ENCODE measurements at places on chromosomes 1 and 21.

DNA sequence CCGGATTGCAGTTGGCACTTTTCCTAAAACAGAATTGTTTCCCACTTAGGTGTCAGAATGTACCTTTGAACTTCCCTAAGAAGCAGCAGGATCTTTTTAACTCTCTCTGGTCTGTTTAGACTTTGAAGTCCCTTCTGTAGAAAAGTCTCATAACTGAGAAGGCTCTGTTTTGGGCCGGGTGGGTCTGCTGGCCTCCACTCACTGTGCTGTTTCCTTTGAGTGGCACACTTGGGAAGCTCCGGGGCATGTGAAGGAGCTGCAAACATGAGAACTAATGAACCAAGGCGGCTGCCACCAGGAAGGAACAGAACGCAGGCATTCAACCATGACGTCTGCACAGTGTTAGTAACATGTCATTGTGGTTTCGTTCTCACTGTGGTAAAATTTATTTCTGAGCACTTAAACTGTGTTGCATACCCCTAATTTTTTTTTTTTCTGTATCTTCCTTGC is 19.5 kb upstream of the NCMAP start:
- no peak for DNase-seq

GRCh38 chr1:161020509-161021164 is at the start of gene F11R:
F11R (minus strand) TSS chr1:161021152; CDS start chr1:161021073, 79 bp downstream.
- DNase-seq, result peak; percentile 93

DNA sequence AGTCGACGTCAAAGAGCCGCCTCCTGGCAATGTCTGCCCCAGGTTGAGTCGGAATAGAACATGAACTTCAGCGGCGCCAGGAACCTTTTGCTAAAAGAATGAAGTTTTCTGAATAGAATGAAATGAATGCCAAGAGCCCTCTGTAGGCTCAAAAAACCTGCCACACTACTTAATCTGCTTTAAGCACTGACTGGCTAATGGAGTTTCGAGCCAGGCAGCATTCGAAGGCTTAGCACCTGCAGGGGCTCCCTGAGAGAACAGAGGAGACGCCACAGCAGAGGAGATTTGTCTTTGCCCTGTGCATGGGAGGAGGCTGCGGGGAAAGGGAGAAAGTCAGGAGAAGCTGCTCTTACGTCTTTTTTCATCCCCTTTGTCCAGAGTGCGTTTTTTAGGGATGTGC is 641.7 kb downstream of the AJAP1 start:
- no peak for DNase-seq

DNA sequence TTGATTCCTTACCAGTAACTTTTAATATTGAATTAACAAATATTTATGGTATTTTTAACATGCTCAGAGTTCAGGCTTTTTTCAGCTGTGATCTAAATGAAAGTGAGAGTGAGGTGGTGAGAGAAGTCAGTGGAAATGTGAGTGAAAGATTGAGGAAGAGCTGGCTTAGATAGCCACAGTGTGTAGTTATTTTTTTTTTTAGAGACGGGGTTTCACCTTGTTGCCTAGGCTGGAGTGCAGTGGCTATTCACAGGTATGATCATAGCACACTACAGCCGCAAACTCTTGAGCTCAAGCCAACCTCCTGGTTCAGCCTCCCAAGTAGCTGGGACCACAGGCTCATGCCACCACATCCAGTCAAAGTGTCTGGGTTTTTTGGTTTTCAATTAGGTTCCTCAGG is 10.9 kb downstream of the RNF11 start:
- no peak for DNase-seq

- DNase-seq, result no peak
Observed at GRCh38 chr1:30527511-30528140, 195.8 kb downstream of the MATN1 start.

DNA sequence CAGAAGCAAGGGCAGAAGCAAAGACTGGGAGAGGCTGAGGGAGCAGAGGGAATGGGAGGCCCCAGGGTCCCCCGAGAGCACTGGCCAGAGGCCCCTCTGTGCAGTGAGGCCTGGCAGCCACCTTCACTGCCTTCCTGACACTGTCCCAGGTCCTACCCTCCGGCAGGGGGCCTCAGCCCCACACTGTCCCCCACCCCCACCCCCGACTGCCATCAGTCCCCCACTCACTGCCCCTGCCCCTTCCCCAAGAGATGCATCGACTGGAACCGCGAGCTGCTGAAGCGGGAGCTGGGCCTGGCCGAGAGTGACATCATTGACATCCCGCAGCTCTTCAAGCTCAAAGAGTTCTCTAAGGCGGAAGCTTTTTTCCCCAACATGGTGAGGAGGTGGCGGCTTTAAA is 13.0 kb upstream of the PADI6 start:
- no peak for DNase-seq

GRCh38 chr1:60990714-60991090 is 91.7 kb upstream of the NFIA start:
- peak; percentile 19 for DNase-seq

DNA sequence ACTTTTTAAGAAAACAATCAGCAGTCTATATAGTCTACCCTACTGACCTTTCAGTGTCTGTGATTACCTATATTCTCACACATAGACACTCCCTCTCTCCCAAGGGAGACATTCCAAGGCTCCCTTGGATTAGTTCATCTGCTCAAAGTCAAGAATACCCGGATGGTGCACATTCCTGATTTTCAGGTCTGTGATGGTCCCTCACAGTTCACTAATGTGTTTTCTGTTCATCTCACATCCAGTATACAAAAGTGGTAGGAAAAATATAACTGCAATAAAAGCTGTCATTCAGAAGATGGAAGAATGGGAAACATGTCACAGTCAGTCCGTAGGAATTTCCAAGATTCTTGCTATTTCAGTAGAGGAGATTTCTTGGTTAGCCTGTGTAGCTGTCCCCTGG is 224.1 kb upstream of the CACYBP start:
- no peak for DNase-seq

DNA sequence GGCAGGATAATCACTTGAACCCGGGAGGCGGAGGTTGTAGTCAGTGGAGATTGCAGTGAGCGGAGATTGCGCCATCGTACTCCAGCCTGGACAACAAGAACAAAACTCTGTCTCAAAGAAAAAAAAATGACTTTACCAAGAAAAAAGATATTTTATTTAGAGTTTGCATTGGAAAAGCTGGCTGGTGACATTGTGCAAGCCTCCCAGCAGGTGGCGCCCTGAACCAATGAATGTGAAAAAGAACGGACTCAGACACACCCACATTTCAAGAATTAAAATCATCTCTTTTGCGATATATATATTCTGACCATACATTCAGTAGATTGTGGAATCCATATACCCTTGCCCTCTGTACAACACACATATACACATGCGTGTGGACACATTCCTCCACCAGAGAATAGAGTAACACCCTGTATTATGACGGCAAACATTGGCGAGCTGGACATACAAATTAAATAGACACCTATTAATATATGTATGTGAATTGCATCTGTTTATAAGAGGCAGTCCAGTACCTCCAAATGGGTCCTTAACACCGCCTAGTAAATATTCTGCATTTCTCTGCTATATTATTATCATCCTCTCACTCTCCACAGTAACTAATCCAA is 39.0 kb upstream of the CADM3 start:
- peak; percentile 77 for DNase-seq

GRCh38 chr1:2979191-2980072 is 41.8 kb upstream of the ACTRT2 start:
- peak; percentile 5 for DNase-seq

- no peak for DNase-seq
Observed at GRCh38 chr1:15454256-15454655, 2.3 kb upstream of the CELA2A start.

GRCh38 chr21:45304476-45304830 is 16.8 kb upstream of the POFUT2 start:
- DNase-seq, result no peak

- DNase-seq, result no peak
Observed at GRCh38 chr1:242043165-242043564, 44.3 kb upstream of the MAP1LC3C start.

DNA sequence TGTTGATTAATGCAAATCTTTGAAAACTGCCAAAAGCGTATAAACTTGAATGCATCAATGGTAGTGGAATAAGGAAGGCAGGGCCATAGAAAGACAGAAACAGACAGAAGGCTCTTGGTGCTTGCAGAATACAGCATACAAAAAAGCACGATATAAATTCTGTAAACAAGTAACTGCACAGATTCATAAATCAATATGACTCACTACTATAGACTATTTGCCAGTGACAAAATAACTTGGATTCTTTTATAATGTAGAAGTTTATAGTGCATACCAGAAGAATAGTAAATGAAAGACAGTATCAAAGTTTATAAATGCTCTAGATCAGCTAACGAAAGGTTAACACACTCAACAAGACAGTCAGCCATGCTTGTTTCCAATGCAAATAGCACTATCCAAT is 349.6 kb downstream of the PTBP2 start:
- DNase-seq, result no peak

DNA sequence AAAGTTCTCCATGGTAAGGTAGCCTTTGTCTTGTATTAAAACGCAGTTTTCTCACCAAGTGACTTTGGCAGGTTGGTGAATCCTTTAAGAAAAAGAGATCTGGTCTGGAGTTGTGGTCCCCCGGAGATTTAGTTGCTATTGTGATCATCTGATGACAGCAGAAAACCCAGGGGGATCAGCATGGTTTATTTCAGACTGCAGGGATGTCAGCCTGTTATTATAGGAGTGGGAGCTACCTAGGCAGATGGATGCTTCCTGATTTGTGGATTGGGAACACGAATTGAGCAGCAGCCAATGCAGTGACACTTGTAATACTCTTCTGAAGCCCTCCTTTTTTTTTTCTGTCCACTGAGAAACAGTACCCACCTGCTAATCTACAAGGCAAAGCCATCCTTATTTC is 150.2 kb downstream of the ST6GALNAC3 start:
- DNase-seq, result no peak

GRCh38 chr1:32861904-32862695 is 8.6 kb downstream of the FNDC5 start:
- no peak for DNase-seq

DNA sequence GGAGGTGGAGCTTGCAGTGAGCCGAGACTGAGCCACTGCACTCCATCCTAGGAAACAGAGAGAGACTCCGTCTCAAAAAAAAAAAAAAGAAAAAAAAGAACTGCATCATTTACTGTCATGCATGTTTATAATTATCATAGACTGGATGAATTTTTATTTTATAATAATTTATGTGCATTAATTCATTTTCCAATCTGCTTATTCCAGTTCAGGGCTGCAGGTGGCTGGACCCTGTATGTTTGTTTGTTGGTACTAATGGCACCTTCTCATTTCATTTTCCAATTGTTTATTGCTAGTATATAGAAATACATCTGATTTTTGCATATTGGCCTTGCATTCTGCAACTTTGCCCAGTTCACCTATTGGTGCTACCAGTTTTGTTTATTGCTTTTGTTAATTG is 19.0 kb upstream of the SOX13 start:
- DNase-seq, result no peak

DNA sequence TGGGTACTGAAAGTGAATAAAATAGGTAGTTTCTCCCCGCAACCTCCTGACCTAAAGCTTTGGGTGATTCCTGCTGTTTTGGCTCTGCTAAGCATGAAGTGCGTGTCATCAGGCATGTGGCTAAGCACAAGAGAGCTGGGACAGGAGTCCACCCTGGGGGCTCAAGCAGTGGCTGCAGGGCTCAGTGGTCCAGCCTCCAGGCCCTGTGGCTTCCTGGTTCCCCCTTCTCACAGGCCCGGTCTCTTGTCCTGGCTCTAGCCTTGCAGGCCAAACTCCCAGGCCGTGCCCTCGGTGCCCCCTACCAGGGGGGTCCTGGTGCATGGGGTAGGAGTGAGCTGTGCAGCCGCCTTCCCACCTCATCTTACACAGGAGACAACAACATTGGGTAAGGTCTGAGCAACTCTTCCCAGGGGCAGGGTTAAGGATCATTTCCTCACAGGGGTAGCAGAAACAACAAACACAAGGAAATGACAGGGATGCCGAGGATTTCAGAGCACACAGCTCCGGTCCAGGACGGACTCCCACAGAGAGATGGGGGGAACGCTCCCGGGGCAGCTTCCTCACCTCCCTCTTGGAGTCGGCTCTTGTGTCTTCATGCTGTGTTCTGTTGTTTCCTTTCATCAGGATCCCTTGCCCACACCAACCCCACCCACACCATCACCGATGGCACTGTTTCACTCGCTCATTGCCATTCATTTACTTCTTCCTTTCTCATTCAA is 19.8 kb upstream of the SLC2A1 start:
- DNase-seq, result no peak

DNA sequence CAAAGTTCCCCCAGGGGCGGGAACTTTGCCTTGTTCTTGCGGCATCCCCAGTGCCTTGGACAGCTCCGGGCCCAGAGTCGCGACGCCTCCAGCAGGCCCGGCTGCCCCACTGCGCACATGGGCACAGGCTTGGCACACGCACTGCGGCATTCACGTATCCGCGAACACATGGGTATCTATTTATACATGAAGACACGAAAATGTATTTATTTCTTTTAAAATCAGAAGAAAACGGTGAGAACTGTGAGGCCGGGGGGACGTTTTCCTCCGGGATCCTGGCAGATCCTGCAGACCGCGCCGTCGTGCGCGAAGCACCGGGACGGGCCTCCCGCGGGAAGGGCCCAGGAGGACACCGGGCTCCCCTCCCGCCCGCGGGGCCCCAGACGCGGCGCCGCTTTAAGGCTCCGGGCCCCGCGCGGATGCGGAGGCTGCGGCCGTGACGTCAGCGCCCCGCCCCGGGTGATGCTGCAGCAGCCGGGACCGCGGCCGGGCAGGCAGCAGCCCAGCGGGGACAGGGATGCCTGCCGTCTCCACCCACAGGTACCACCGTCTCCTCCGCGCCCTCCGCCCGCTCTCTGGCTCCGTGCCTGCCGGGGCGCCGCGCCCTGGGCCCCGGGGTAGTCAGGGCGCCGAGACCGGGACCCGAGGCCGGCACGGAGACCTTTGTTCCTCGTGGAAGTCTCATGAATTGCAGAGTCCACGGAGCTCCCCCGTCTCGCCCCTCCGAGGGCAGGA is at the start of gene SLC45A1:
Gene SLC45A1, plus strand, starts transcription at position 468 of the 735 bp plus-strand sequence. CDS start 6,216 bp downstream, outside the sequence.
- peak; percentile 78 for DNase-seq

- DNase-seq, result no peak
Observed at GRCh38 chr1:183576537-183576936, 13.7 kb downstream of the NCF2 start.

GRCh38 chr1:57285992-57286391 is 137.9 kb downstream of the DAB1 start:
- DNase-seq, result no peak

- no peak for DNase-seq
Observed at GRCh38 chr1:229328598-229329362, 14.1 kb downstream of the CCSAP start.

- DNase-seq, result no peak
Observed at GRCh38 chr1:201013031-201013485, 10.5 kb downstream of the KIF21B start.

DNA sequence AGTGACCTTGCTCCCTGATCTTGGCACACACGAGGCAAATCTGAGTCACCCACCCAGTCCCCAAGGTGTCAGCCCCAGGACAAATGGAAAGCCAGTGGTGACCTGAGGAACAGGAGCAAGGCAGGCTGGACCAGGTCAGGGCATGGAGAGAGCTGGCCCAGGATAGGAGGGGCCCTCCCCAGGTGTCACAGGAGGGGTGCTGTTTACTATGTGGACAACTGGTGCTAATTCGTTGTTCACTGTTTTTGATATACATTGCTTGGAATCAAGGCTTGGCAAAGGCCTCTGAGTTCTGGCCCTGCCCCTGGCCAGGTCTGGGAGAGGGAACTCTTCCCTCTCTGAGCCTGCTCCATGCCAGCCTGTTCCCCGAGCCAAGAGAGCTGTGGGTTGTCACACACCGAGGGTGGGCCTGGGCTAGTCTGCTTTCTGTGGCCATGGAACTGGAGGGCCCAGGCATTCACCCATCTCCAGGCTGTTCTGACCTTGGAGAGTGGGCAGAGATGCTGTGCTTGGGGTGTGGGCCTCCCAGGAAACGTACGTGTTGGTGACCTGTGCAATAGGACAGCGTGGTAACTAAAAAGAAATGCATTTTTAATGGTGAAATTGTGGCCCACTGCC is 41.8 kb downstream of the CRYAA start:
- no peak for DNase-seq

GRCh38 chr1:110430366-110430765 is 20.6 kb upstream of the PROK1 start:
- no peak for DNase-seq

All from NCI-H1417 (cell line).